ENCODE measurements at places on chromosomes 3 and 15.

DNA sequence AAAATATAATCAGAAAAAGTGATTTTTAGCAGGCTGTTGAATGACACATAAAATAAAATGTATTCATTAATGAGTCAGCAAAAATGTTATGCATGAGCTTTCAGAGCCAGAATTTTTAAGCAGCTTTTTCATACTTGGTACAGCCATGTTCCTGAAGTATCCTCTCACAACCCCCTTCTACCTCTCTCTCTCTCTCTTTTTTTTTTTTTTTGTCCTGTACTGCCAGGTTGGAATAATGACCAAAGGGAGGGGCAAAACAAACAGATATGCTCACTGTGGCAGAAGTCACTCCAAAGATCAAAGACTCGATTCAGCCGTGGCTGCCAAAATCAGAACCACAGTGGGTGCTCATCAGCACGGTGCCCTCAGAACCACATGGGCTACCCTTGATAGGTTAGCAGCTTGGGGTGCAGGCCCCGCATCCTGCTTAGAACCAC is 383.0 kb downstream of the ZBTB20 start:
- no peak for DNase-seq

DNA sequence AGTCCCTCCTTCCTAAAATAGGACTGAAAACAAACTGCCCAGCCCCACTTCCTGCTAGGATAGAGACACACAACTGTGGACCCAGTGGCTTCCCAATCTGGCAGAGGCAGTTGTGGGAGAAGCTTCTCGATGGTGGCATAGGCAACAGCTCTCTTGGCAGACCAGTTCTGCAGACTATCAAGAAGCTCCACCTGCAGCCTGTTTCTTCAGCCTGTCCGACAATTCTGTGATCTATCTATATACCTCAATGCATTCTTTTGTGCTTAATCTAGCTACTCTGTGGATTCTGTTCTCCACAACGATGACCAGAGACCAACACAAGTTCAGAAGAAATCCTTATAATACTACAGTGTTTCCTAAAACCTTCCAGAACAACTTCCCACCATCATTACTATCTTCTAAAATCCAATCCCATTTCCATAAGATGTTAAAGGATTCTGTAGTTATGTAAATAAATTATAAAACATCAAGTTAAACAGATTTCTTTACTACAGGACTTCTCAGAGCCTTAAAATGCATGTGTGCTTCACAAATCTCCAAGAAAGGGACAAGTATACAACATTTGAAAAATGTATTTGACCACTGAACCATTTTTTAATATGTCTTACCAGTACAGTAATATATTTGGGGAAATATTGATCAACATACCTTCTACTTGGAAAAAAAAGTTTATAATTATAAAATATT is 57.7 kb downstream of the IGF2BP2 start:
- DNase-seq = no peak

DNA sequence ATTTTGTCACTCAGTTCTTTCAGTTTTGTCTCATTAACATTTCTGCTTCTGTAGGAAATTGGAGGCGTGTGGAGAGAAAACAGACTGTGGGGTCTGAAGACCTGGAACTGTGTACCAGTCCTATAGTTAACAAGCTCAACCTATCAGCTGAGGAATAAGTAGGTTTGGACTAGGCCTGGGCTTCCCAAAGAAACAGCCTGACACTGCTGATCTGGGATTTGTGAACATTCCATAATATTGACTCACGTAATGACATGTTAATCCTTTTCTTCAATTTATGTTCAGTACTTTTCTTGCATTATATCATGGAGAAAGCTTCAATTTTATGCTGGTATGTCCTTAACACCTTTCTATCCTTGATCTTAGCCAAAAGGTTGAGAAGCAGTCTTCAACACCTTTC is 181.6 kb upstream of the RORA start:
- DNase-seq = no peak

- no peak for DNase-seq
Measured at GRCh38 chr15:51759557-51760070, 8.2 kb downstream of the TMOD2 start.

- DNase-seq = no peak
Measured at GRCh38 chr3:61360297-61360965, 109.2 kb upstream of the FHIT start.

- no peak for DNase-seq
Measured at GRCh38 chr3:23292432-23292831, 89.3 kb downstream of the UBE2E2 start.

DNA sequence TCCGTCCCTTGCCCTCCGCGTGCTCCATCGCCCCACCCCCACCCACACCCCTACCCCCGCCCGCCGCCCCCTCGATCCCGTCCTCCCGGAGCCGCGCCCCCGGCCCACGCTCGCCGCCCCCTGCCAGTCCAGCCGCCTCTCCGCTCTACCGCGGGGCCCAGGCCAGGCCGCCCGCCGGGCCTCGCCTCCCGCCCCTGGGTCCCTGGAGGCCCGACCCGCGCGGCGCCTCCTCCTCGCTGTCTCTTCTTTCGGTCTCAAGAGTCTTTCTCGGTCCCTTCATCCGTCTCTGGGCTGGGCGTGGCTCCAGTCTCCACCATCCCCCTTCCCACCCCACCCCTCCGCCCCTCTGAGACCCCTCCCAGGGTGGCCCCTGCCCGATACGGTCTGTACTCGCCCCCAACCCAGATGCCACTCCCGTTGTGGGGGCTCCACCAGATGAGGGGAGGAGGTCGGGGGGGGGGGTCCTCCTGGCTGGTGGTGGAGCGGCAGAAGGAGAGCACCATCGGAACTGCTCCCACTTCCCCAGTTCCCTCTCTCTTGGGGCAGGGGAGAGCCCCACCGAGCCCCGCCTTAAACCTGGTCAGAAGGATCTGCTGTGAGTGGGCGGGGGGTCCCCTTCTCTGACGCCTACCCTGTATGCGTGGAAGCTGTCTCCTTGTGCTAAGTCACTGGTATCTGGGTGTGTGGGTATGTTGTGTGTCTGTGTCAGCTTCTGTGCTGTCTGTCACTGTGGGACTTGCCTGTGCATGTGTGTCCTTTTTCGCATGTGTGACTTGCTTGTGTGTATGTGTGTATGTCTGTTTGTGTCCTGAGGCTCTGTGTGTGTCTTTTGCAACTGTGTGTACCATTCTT is 1.0 kb downstream of the PRKCD start:
- DNase-seq = no peak

DNA sequence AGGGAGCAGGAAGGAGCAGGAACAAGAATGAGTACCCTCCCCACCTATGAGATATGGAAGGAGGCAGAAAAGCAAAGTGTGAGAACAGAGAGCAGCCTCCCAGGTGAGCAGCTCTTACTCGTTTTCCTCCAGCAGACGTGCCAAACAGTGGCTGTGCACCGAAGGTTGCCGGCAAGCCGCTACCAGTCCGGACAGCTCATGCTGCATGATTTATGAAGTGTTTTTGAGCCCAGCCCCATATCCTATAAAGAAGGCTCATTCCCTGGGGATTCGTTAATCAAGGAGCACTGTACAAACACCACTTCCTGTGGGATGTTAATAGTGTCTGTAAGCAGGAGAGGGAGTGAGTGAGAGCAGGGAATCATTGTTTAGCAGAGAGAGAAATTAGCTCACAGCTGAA is 118.3 kb upstream of the FOXB1 start:
- DNase-seq = no peak

GRCh38 chr3:120276767-120277166 is 8.3 kb downstream of the GPR156 start:
- no peak for DNase-seq

DNA sequence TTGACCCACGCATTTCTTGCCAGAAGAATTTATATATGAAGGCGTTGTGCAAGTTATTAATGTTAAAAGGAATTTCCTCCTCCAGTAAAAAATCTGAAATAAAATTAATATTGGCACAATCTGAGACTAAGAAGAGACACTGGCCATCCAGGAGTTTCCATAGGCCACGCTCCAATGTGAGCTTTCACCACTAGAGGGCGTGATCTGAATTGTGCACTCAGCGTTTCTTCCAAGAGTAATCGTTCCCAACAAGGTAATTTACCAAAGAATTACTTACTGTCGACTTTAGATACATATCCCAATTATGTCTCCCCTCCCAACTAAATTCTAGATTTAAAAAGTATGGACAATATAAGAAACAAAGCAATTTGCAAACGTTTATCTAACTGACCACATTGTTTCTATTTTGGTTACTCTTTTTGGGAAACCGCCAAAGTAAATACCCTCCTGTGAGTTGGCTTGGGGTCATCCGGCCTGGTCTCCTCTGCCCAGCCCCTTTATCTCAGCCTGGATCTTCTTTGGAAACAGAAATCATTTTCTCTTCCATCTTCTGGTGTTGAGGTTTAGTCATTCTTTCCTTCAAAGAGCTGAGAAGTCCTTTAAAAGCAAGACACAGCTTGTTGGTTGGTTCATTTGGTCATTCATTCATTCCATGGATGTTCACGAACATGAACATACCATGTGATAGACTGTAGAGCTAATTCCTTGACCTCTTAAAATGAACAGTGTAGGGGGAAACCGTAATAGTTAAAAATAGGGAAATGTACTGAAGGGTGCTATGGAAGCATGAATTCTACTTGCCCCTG is 26.2 kb downstream of the POLR2M start:
- peak; percentile 14 for DNase-seq

DNA sequence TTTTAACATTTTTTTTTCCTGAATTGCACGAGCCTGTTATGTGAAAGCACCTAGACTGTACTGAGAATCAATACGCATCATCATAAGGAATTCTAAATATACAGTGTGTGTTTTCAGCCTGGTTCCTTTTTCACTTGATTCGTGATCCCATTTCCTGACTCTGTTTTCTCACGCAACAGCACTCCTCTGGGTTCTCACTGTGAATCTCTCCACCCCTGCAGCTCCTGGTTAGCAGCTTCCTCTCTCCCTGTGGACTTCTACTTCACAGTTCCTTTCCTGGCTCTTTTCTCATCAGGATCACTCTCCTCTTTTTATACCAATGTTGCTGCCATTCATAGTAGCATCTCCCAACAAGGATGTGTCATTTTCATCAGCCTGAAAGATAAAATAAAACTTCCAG is 297.2 kb downstream of the CADM2 start:
- DNase-seq = no peak

- no peak for DNase-seq
Measured at GRCh38 chr3:150080058-150080730, 109.5 kb upstream of the PFN2 start.

DNA sequence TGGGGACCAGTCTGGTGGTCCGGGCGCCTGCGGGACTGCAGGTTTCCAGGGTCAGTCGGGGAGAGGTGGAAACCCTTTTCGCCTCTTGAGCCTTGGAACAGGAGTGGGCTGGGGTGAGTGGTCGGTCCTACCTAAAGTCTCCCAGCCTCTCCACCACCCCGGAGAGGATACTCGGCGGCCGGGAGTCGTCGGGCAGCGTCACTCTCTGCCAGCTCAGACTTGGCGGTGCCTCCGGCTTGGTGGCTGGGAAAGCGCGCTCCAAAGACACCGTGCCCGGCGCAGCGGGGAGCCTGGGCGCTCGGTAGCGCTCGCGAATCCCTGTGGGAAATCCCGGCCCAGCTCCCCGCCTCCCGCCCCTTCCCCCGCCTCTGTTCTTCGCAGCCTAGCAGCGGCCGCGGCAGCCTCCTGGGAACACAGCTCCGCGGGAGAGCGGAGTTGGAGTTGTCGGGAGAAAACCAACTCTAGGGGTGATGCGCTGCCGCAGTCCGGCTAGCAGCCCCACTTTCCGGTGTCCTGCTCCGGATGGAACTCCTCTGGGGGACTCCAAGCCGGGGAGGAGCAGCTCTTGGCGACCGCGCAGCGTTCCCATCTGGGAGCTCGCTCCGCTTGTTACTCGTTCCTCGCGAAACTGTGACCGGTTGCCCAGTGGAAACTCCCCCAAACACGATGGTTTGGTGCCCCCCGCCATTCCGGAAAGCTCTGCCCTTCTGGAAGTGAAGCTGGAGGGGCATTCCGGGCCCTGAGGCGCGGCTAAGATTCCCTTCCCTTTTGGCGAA is 1.4 kb downstream of the EPHB1 start:
- DNase-seq = no peak

- DNase-seq = no peak
Measured at GRCh38 chr3:118102737-118103136, 931.9 kb downstream of the IGSF11 start.

- no peak for DNase-seq
Measured at GRCh38 chr3:119681279-119681678, 4.1 kb upstream of the COX17 start.

DNA sequence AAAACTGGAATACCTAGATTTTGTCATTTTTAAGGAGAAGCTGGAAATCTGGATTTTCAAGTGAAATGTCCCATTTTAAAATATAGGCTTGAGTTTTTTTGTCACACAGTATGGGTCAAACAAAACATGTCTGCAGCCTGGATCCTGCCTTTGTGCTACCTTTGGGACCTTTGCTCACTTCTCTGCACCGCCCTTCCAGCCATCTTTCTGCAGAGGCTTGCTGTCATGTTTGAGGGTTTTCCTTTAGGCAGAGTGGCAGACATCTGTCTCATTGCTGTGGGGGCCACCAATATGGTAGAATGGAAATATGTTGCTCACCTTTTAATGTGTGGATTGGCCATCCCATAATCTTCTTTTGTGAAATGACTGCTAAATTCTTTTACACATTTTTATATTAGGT is 136.3 kb downstream of the EEFSEC start:
- no peak for DNase-seq

- DNase-seq = no peak
Measured at GRCh38 chr15:57438166-57438565, 61.9 kb downstream of the CGNL1 start.

DNA sequence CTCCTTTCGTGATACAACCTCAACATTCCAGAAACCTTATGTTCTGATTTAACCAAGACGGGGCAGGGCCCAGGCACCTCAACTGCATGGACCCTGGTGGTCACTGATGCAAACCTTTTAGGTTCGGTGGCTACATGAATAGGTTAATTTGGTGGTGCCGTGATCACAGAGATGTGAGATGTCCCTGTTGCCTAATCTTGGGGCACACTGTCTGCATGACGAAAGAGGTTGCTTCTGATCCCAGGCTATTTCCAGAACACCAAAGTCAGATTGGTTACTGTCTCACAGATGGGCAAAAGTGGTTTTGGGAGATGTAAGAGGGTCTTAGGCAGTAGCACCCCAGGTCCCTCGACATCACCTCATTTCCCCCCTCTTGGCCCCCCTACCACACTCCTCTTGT is 4.0 kb upstream of the CCR1 start:
- DNase-seq = no peak

GRCh38 chr3:44958386-44958785 is 17.6 kb downstream of the ZDHHC3 start:
- DNase-seq = no peak

Measured in activated T-cell treated with anti-CD3 and anti-CD28 coated beads for 48 hours (primary cell).